RCC 7860 (cell line): ENCODE measurements at places on chromosomes 3 and 15.
A peak's percentile ranks its signal among the peaks of the same experiment; 100 is the strongest.

- no peak for DNase-seq
These were observed 692.8 kb downstream of the AGBL1 start for GRCh38 chr15:86772369-86773059.

- no peak for DNase-seq
These were observed 490.5 kb upstream of the NR2F2 start for GRCh38 chr15:95840004-95840403.

DNA sequence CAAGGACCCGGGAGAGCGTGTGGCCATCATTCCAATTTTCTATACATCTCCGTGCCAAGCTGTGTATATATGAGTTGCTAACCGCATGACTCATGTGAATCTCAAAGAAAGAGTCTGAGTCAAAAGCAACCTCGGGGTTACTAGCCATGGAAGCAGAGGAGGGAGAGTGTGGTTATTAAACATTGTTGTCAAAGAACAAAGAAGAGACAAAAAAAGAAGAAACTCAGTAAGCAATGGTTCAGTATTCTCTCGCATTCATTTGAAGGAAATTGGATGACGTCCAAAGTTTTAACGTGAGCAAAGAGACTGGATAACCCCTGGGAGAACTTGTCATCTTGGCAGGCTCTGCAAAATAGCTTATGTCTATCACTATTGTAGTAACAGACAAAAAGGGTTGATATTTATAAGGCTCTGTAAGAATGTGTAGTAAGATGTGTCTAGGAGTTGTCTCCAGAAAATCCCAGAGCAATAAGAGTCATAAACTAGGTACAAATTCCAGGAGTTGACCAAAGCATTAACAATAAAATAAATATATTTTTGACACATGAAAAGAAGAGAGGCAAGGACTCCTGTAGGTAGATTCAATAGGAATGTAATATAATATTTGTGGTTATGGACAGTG, 52.8 kb upstream of the GRM7 start:
- DNase-seq = peak; percentile 30

GRCh38 chr3:194522579-194523046, 35.8 kb upstream of the ATP13A3 start:
- DNase-seq = peak; percentile 8

DNA sequence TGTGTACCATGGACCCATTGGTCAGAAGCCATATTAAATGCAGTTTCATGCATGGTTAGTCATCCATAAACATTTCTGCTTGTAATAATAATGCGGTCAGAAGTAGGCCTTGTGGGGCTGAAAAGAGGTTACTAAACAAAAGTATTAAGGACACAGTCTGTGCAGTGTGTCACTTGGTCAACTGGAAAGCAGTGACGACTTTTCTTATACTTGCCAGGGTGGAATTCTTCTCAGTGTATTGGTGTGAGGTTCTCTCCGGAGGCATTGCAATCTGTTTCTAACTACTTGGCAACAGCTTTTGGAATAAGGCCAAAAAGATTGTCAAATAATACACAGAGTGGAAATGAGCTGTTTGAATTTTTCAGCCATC, 46.8 kb downstream of the CHL1 start:
- peak; percentile 33 for DNase-seq

- no peak for DNase-seq
These were observed 157.3 kb downstream of the ADAMTS9 start for GRCh38 chr3:64530434-64531049.

DNA sequence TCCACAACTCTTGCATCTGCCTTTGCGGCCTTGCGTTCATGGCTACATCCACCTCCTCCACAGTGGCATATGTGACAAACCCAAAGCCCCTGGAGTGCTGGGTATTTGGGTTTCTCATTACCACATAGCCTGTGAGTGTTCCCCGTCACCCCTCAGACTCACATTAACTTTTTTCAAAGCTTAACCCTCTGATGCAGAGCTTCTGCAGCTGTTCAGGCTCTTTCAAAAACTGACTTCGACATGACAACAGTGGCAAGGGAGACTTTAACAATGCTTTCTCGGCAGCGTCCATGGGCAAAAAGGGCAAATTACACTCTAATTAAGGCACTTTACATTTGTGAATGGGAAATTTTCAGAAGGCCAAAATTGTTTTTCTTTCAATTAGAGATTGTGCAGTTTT, 343.2 kb downstream of the UNC13C start:
- no peak for DNase-seq

DNA sequence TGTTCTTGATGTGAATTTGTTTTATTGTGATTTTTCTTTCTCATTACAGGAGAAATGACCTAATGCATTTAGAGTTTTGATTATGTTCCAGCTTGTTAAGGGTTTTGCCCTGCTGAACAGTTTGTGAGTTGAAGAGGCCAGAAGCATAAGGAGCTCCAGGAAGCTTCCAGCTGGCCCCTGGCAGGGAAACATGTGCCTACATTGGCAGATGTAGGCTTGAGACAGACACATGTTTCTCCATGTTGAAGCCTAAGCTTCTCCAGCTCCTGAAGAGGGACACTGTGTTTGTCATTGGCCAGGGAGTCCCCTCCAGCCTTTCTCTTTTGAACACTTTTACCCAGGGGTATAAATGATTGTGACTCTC, 88.4 kb downstream of the ASB7 start:
- DNase-seq = no peak

GRCh38 chr15:39367596-39367995, 213.3 kb upstream of the THBS1 start:
- no peak for DNase-seq

- DNase-seq = no peak
These were observed 12.5 kb upstream of the FAM174B start for GRCh38 chr15:92667970-92668485.

GRCh38 chr3:163132111-163132510, 1635.5 kb downstream of the OTOL1 start:
- no peak for DNase-seq

GRCh38 chr15:58545307-58546065, 113.7 kb downstream of the LIPC start:
- DNase-seq = peak; percentile 56

DNA sequence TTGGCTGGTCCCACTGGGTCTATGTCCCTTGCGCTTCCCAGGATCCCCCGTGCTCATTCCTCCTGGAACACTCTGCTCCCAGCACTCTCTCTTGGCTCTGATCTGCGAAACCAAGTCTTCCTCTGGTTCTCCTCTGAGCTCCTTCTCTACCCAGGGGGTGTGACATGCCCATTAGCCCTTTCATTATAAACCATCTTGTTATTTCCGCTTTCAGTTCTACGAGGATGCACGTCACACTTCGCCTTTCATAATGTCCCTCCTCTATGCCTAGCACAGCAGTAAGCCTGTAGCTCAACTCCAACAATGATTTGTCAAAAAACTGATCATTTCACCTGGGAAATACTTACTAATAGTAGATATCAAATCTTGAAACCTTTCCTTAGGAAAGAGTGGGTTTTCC, 52.0 kb upstream of the RAD18 start:
- DNase-seq = no peak

GRCh38 chr3:105608623-105609022, 241.9 kb downstream of the ALCAM start:
- no peak for DNase-seq

DNA sequence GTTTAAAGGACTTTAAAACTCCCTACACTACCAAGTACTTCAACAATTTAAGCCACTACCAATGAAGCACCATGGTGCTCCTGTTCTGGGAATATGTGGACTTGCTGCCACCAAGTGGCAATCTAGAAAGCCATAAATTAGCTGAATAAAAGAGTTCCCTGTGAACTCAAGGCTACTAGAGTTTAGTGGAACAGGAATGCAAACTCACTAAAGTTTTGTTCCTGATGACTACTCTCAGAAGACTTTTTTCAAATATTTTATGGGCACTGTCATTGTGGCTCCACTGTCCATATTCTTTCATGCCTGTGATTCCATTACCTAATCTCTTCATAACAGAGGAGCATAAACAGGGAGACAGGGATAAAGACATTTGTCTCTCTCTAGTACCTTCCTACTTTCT, 63.9 kb downstream of the TMCC1 start:
- peak; percentile 66 for DNase-seq

DNA sequence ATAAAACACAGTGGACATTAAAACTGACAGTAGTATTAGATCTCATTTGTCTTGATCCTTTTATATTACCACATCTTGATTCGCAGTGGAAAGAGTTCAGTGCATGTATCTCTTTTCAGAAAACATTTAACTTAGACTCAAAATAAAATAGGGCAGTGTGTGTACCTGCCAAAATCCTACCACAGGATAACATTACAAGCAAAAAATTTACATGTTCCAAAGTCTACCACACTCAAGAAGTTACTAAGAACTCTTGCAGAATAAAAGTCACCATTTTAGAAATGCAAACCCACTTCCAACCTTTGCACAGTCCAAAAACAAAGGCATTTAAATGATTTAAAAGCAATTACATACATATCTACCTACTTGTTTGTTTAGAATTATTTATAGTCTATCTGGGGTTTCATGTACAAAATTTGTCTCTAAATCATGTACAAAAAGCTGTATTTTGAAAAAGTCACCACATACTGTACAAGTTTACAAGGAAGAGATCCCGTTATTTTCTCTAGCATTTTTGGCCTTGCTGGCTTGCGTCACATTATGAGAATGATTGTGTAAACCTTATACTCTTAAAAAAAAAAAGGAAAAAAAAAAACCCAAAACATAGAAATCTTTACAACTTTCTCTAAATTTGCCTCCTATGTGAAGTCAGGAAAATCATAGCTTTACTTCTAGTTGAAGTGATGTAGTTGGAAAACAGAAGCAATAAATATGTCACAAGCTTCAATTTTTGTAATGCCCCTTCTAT, 153.8 kb downstream of the ADAM10 start:
- DNase-seq = no peak

GRCh38 chr15:80106051-80106450, 46.6 kb downstream of the ZFAND6 start:
- DNase-seq = no peak
